Parietal lobe (tissue), 2 donors: ENCODE measurements at places on chromosomes 7 and 10. TPM values are rescaled to one million over a fixed set of nuclear protein-coding genes. Genes with fewer than 3 reads are reported as not detected.

SUN3 gene
- total RNA-seq: not detected

HOGA1 gene
- 0.31 TPM for total RNA-seq

MICU1 gene
- 88.6 TPM for total RNA-seq

CPXM2 gene
- 0.31 TPM for total RNA-seq

SPAG6 gene
- total RNA-seq: 0.94 TPM

MMRN2 gene
- 5.9 TPM for total RNA-seq

FFAR4 gene
- total RNA-seq: not detected
